MV-4-11 (cell line): ENCODE measurements at places on chromosomes 12 and 14.

DNA sequence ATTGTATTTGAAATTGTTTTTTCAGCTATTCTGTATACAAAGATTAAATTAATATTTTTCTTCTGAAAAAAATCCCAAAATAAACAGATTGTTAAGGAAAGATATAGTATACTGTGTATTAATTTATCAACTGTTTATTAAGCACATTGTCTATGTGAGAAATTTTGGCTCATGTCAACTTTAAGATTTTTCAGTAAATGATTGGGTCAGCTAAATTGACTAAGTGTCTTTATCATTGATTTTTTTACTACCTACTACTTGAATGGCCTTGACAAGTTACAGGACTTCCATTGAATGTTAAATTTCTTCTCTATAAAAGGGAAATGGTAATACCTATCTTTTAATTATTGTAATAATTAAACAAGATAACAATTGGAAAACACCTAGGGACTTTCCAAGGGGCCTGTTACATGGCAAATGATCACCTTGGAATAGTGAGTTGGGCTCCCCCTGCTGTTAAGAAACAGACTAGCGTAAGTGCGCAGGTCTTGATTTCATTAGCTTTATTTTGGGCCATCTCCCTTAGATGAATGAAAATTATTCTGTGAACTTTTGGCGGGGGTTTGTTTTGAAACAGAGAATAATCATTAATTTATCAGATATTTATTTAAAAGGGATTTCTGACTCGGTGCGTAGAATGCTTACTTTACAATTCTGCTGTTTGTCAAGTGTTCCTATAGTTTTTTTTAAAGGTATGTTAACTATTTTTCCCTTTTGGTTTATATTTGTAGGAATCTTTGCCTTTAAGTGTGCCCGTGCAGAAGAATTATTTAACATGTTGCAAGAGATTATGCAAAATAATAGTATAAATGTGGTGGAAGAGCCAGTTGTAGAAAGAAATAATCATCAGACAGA is 14.5 kb upstream of the CCT2 start:
- DNase-seq = peak; percentile 41

DNA sequence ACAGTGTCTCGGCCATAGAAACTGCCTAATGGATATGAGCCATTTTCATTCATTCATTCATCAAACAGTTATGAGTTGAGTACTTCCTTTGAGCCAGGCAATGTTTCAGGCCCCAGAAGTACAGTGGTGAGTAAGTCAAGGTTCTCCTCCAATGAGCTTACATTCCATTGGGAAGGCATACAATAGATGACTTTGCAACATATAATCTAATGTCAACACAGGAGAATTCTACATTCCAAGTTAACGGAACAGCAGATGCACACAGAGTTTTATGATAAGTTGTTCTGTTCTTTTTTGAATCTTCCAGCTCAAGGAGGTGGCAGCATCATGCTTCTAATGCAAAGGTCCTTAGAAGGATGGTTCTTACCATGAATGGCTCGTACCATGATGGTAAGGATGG is 3.2 kb upstream of the RFC5 start:
- DNase-seq = no peak

- peak; percentile 24 for DNase-seq
Observed at GRCh38 chr12:22541496-22542155, 2.7 kb downstream of the C2CD5 start.

DNA sequence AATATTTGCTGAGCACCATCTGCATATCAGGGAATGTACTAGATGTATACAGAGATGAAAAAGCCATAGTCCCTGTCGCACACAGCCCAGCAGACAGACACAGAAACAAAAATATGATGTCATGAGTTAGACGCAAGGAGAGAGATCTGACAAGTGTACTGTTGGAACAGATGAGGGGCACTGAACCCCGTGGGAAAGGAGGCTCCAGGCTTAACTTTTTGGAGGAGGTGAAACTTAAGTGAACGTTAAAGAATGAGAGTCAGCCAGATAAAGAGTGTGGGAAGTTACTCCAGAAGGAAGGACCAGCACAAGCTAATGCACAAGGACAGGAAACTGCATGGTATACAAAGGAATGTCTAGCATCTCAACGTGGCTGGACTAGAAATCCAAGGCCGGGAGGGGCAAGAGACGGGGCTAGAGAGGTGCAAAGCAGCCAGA is 2.5 kb upstream of the ACTN1 start:
- DNase-seq = no peak

- no peak for DNase-seq
Observed at GRCh38 chr12:82705774-82706173, 19.1 kb downstream of the TMTC2 start.

GRCh38 chr12:5294274-5295070 is 137.4 kb upstream of the NTF3 start:
- no peak for DNase-seq

- DNase-seq = no peak
Observed at GRCh38 chr12:73352826-73353225, 1080.7 kb downstream of the TRHDE start.
